ENCODE measurements at places on chromosomes 4 and X.

DNA sequence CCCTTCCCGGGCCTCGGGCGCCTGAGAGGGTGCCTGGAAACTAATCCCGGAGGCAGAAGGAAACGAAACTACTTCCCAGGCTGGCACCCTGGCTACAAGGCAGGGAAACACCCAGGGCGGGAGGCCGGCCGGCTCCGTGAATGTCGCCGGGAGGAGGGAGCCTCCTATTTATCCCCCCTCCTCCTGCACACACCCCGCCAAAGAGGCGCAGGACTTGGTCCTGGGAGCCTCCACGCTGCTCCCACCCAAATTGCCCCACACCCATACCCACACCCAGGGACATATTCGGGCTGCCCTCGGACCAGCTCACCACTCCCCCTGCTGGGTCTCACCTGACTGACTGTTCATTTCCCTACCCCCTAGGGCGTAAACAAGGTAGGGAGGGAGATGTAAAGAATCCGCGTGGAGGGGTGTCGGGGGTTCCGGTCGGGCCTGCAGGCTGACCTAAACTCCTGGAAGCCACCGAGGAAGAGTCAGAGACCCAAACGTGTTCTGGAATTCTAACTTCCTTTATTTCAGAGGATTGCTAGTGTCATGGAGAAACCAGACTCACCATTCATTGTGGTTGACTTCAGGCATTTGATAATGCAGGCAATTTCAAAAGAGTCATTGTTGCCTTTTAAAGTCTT, at the start of gene BTC:
Gene BTC, minus strand, starts transcription at position 142 of the 629 bp plus-strand sequence. CDS start 198 bp downstream, outside the sequence.
- peak; percentile 50 for DNase-seq

GRCh38 chrX:150254909-150255308, 108.2 kb upstream of the MAMLD1 start:
- no peak for DNase-seq

DNA sequence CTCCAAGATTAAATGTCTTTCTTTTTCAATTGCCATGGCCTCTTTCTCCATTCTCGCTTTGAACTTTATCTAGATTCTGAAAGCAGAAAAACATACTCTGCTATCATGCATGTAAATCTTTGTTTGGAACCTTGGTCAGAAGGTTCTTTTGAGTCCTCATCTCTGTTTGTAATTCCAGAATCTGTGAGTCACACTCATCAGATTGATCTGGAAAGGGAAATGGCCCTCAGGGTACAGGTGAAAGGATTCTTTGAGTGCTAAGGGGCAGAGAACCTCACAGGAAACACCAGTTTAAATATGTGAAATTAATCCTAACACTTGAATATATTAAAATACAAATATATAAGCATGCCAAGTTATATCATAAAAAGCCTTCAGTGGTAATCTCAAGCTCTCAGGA, 211.0 kb upstream of the ADGRL3 start:
- no peak for DNase-seq

GRCh38 chr4:112550728-112551127, 34.7 kb upstream of the NEUROG2 start:
- no peak for DNase-seq

DNA sequence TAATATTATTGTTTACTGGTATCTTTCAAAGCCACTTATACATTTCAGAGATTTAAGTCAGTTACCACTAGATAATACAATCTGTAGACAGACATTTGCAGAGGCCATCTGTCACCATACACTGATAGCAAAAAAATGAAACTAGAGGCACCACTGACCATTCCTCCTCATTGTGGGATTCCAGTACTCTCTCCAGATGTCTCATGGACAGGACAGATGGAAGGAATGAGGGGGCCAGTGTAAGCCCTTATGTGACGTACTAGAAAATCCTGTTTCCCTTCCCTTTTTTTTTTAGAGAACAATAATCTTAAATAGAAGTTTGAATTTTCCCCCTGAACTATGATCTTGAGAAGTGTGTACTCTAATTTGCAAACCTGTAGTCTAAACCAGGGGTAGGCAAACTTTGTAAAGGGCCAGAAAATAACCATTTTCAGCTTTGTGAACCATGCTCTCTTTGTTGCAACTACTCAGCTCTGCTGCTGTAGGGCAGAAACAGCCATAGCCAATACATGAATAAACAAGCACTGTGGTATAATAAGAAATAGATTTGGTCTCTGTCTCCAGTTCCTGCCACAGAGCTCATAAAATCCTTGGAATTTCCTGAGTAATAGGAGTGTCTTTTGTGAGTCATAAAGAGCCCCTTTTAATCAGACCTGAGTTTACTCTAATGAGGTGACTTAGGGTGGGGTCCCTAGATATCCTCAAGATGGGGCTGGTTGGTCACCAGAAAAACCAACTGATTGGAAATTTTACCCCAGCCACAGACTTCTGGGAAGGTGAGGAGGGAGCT, 90.4 kb downstream of the MOSPD2 start:
- DNase-seq, result no peak

DNA sequence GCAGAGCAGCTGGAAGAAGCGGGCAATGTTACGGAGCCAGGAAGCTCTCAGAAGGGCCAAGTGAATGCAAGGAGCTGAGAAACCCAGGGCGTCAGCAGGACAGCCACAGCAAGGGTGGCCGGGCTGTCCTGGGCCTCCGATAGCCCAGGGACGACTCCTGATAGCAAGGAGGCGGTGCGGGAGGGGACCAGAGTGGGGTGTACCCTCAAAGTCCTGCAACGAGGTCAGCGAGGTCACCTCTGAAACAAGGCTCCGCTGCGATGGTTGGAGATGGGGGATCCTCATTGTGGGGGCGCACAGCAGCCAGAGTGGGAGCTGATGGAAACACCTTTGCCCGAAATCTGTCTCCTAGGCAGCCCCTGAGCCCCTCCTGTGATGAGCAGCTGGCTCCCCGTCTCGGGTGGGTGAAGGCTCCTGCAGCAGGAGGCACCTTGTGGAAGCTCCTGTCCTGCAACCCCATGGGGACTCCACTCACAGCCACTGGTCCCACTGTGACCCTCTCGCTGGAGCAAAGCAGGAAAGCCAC, 4.3 kb upstream of the CCNQ start:
- no peak for DNase-seq

DNA sequence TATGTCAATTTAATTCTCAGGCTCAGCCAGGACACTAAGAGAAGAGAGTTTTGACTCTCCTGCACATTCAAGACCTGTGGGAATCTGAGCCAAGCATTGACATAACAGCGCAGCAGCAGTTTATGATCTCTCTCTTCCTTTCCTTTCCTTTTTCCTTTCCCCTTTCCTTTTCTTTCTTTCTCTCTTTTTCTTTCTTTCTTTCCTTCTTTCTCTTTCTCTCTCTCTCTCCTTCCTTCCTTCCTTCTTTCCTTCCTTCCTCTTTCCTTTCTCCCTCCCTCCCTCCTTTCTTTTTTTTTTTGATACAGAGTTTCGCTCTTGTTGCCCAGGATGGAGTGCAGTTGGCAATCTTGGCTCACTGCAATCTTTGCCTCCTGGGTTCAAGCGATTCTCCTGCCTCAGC, 21.6 kb downstream of the SAT1 start:
- DNase-seq, result no peak

- no peak for DNase-seq
These were observed at the start of gene SHROOM2 for GRCh38 chrX:9785944-9786797. Gene SHROOM2, plus strand, starts transcription at chrX:9786429. Its CDS starts 117 bp downstream, at chrX:9786546.

DNA sequence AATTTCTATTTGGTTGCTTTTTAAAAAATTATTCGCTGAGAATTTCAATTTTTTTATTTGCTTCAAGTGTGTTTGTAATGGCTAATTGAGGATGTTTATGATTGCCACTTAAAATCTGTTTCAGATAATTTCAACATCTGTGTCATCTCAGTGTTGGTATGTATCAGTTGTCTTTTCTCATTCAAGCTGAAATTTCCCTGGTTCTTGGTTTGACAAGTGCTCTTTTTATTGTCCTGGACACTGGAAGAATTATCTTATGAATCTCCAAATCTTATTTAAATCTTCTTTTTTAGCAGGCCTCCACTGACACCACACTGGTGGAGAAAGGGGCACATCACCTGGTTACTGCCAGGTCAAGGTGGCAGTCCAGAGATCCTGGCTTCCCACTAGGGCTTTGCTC, 21.5 kb downstream of the CHST7 start:
- DNase-seq, result no peak

All from suprapubic skin (tissue), 4 donors.